Activated gamma-delta T cell treated with anti-CD3 and anti-CD28 coated beads, Interleukin-2, amount 50 U/mL, for 16 hours (primary cell): ENCODE measurements at places on chromosomes 12 and 14.

DNA sequence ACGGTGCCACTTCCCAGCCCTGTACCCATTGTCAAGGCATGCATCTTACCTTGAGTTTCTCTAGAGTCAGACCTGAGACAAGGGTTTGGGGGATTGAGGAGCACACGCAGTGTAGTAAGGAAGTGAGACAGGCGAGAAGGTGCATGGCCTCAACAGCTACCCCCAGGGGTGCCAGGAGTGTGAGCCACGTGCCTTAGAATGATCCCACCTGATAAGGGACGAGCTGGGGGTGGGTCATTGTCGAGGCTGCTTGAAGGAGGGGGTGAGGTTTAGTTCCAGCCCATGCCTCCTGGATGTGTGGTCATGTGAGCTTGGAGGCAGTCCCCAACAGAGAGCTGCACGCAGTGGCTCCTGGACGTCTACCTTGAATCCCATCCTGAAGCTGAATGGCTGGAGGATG, 320.5 kb downstream of the VRK1 start:
- no peak for DNase-seq

GRCh38 chr12:89856431-89856830, 147.8 kb upstream of the ATP2B1 start:
- no peak for DNase-seq

GRCh38 chr14:93959239-93960107, 16.9 kb downstream of the ASB2 start:
- DNase-seq, result peak; percentile 93

- no peak for DNase-seq
These were observed 34.1 kb downstream of the DIO3 start for GRCh38 chr14:101595349-101595748.

GRCh38 chr12:114955414-114956014, 271.5 kb upstream of the TBX3 start:
- no peak for DNase-seq

DNA sequence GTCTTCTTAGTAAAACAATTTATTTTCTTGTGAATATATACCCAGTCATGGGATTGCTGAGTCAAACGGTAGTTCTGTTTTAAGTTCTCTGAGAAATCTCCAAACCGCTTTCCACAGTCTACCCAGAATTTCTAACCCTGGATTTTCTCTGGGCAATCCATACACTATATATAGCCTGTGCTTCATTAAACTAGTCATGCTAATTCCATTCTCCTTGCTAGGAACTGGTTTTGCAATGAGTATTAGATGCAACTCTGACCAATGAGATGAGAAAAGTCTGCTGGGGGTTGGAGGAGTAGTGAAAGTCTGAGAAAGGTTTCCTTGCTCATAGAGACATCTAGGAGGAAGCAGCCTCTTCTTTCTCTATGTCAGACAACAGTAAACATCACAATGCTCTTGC, 196.1 kb upstream of the CDKN3 start:
- no peak for DNase-seq

DNA sequence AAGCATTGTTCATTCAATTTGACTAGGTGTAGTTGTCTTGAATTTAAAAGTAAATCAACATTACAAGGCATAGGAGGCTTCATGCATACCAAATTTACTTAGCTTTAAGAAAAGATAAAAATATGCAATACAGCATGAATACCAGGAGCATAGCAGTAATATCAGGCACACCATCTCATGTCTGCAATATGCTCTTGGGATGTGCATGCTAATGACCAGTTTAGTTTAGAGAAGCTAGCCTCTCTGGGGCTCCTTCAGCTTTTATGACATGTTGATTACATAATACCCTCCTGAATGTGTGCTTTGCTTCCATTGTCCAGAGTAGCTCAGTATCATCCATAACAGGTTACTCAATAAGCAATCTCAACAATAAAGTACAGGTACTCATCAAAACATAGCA, 497.2 kb downstream of the FLRT2 start:
- DNase-seq, result no peak

- no peak for DNase-seq
These were observed 38.4 kb downstream of the PRPF40B start for GRCh38 chr12:49661746-49662145.

GRCh38 chr12:11075642-11076041, 13.5 kb upstream of the TAS2R46 start:
- no peak for DNase-seq

DNA sequence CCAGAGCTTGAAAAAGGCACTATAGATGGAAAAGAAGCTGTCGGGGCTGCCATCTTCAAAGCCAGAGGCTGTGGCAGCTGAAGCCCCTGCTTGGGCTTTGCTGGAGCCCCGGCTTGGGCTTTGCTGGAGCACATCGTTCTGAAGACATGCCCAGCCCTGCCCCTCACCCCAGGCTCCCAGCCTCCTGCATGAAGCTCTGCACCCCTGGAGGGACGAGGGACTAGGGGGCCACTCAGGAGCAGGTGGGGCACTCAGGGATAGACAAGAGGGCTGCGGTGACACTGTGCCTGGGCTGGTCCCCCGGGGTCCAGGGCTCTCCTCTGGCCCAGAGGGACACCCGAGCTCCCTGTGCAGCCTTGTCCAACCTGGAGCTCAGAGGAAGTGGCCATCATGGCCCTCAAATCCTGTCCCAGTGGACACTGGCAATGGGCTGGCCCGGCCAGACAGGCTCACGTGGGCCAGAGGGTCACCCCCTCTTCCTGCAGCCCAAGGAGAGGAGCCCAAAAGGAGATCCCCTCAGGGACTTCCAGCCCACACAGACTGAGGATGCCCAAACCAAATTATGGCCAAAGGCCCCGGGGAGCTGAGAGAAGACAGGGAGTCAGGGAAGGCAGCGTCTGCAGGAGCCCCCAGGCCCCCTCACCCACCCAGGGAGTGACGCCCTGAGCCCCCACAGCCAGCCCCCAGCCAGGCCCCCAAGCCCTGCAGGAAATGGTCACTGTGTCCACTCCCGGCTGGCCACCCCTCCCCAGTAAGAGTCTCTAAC, 23.1 kb upstream of the C14orf180 start:
- DNase-seq, result no peak

DNA sequence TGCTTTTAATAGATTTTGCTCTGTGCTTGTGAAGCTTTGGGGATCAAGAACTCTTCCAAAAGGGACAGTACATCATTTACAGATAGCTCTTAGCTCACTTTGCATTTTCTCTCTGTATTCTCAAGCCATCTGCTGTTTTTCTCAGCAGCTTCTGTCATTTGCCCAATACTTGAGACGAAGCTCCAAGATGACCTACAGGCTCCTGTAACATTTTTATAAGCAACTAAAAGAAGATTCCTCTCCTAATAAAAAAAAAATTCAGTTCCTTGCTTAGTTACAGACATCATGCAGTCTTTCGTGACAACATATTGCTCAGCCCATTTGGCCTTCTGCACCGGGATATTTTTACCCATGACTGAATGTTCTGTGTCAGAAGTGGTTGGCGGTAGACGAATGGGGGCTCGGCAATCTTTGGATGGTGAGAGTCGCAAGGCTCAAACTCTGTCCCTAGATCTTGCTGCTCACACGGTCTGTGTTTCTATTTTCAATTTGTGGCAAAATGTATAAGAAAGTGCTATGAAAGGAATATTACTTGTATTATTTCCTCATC, 215.6 kb downstream of the FSCB start:
- no peak for DNase-seq

GRCh38 chr12:29883941-29884554, 100.3 kb upstream of the TMTC1 start:
- DNase-seq, result no peak

DNA sequence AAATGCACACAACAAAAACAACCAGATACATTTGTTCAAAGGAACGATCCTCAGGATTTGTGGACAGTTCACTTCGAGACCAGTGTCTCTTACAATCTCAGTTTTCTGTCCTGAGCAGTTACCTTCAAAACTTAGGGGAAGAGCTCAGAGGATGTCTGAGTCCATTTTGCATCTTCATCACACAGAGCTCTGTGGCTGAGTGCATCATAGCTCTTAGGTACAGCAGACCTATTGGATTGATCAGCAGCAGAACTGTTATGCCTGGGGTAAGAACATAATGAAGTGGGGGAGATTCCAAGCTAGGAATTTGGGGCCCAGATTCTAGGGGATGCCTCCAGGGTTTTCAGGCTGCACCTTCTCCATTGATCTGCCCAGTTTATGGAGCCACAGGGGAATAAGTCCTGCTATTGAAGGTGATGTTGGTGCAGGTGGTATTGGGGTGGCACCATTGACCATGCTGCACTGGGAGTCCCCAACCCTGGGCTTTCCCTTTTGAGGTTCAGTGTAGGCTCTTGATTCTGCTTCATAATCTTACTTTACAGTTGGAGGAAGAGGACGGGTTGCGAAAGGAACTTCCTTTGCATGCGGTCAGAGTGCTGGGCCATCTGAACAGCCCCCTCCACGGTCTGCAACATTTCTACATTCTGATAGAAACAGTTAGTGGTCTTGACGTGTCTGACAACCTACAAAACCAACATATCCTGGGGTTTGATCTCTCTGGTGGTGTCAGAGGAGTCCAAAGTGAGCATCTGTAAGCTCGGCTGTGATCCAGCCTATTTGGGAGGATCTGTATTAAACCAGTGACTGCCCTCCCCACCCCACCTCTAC, 112.8 kb downstream of the CHST11 start:
- DNase-seq, result peak; percentile 42

DNA sequence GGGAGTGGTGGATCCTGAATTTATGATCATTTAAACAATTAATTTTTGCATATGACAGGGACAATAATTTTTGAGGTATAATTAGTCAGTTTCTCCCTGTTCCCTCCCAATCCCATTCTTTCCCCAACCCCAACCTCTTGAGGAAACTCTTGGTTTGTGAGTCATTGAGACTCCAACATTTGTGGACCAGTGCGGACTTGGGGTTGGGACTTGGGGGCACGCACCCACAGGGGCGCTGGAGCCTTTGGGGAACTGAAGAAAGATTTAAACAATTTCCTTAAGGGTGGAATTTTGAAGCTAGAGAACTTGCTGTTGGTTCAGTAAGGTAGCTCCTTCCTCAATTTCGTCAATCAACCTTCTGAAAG, 17.4 kb upstream of the PTGR2 start:
- no peak for DNase-seq

DNA sequence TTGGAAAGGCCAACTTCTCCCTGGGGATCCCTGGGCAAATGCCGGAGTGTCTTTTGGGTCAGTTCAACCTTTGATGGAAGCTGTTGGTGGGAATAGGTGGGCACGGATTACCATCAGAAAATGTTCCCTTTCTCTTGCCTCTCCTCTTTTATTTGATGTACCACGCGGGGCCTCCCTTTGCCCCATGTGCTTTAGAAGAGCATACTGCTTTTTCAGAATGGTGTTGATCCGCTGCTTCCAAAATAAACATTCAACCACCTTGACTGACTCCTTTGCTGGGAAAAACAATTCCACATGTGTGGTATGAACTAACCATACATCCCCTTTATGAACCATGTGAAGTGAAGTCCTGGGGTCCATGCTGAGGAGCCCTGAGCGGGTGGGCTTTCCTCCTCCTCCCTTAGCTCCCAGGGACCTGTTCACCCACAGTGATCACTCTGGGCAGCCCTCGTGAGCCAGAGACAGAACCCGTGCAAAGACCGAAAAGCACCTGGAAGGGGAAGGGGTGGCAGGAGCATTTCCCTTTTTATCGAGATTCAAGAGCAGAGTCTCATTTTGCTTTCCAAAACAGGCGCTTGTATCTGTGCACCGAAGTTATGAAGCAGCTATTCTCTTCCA, 44.2 kb upstream of the PRMT8 start:
- no peak for DNase-seq

DNA sequence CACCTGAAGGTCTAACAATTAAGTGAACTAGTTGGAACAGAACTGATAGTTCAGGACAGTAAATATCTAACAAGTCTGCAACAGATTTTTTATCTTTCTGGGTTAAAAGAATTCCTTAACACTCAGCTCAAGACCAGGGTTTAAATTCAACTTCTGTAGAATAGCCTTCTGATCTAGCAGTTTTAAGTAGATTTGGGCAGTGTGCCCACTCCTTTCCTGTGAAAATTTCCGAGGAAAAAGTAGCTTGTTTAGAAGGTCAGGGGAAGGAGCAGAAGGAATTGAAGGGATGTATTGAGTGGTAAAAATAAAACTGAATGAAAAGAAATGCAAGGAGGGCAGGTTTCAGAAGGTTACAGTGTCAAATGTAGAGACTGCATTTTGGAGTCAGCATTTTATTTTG, 45.8 kb downstream of the ATL1 start:
- DNase-seq, result no peak

GRCh38 chr12:69101505-69101904, 137.9 kb upstream of the CPSF6 start:
- DNase-seq, result no peak
